Activated CD4-positive, alpha-beta T cell treated with anti-CD3 and anti-CD28 coated beads, Interleukin-10, Interleukin-2, amounts not matched to agents 100 ng/mL and 50 ng/mL, durations not matched to agents 16 hours and 8 hours (primary cell): ENCODE measurements at places on chromosomes 1 and 21.

DNA sequence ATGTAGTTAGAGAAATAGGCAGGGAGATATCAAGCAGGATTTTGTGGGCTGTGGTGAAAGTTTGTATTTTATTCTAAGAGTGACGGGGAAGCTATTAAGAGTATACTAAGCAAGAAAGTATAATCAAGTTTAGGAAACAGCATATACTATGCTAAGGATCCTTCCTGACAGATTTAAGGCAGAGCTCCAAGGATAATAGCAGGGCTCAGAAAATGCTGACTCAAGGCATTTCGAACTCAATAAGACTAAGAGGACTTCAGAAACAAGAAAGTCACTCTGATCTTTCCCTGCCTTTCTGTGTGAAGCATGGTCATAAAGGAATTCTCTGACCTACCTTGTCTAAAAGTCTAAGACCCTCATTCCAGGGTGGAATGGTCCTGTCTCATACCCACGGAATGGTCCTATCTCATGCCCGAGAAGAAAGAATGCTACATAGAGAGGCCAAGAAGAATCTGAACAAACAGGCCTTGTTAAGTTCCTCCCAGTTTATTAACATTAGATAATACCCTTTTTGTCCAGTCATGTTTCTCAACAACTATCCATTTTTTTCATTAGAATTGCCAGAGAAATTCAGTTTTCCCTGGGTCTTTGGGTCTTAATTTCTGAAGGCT is 59.1 kb downstream of the HFM1 start:
- no peak for DNase-seq

DNA sequence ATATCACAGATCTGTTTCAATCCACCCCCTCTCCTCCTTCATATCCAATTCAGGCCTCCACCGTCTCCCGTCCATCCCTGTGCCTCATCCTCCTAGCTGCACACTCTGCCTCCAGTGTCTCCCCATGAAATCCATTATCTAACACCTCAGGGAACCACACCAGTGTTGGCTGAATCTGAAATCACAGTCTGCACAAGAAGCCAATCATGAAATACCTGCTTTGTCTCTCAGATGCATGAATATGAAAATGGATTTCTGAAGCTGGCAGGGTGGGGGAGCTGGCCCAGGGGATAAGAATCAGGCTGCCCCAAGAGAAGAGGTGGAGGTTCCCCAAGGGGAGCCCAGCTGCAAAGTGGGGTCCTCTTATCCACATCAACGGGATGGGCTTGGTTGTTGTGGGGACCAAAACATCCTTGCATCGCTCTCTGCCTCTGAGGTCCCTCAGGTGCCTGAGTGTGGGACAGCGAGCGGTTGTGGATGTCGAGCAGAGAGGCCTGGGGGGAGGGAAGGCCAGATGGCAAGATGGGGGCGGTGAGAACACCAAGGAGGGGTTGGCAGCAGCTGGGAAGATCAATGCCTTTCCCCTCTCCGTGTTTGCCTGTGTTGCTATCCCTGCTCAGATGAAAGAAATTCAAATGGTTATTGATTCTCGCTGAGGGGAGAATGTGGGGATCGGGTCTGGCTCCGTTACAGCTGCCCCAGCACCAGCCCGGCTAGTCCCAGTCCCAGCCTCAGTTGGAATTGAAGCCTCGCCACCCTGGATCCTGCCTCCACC is 237.3 kb upstream of the POU3F1 start:
- DNase-seq, result no peak

GRCh38 chr1:226732856-226733291 is 6.2 kb downstream of the ITPKB start:
- no peak for DNase-seq

GRCh38 chr1:67214420-67215174 is 48.3 kb downstream of the IL23R start:
- peak; percentile 64 for DNase-seq

GRCh38 chr1:38727684-38728584 is 131.6 kb downstream of the RRAGC start:
- peak; percentile 12 for DNase-seq

GRCh38 chr21:37636152-37636860 is 269.7 kb downstream of the DYRK1A start:
- no peak for DNase-seq

GRCh38 chr1:116921301-116921885 is 11.7 kb downstream of the PTGFRN start:
- no peak for DNase-seq

DNA sequence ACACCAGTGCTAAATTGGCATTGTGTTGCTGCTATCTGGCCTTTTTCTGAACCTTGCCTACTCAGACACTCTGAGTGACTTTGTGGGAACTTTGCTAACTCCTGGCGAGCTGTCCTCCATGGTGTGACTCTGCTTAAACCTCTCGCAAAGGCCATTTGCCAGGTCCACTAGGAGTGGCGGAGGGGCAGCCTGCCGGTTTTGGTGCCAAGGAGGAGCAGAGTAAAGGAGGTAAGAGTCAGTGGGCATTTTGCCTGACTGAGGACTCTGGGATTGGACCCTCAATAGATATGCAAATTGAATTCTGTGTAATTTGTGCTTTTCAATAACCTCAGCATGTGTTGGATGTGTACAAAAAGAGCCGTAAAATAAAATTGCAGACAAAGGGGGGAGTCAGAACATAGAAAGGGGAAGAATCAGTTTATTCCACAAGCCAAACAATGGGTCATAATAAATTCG is 386.6 kb upstream of the NFIA start:
- DNase-seq, result no peak

- DNase-seq, result no peak
Observed at GRCh38 chr1:208027861-208028260, 116.9 kb upstream of the CD34 start.
